ENCODE measurements at places on chromosomes 11 and 22.

DNA sequence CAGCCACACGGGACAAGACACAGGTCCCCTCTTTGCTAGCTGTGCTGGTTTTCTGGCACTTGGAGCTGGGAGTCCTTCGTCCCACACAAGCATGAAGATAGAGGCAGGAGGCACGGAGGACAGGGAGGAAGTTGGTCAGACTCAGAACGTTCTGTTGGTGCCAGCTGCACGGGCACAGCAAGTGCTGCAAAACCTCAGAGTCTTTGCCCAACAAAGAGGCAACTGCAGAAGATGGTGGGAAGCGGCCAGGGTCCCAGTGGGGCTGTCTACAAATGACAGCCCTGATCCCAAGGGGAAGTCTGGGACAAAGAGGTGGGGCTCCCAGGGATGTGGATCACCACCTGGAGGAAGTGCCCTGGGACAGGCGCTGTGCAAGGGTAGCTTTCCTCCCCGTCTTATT lies 9.4 kb upstream of the OSM start:
- no peak for DNase-seq

- no peak for DNase-seq
Measured at GRCh38 chr11:130766650-130767565, 149.4 kb downstream of the SNX19 start.

- no peak for DNase-seq
Measured at GRCh38 chr11:81839016-81839415, 894.6 kb downstream of the FAM181B start.

DNA sequence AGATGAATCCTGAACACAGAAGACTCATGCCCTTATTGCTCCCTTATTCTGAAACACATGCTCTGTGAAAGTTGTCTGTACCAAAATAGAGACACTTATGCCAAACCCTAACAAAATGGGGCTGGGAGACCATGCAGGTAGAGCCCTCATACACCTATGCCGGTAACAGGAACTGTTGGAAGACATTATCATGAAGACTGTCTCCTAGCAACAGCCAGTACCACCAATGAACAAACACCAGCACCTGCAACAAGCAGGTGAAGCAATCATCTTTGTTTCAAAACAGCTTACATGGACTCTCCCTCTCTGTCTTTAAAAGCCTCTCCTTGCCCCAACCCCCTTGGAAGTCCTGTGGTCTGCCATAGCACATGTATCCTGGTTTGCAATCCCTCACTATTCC lies 17.2 kb downstream of the SLC5A4 start:
- peak; percentile 42 for DNase-seq

DNA sequence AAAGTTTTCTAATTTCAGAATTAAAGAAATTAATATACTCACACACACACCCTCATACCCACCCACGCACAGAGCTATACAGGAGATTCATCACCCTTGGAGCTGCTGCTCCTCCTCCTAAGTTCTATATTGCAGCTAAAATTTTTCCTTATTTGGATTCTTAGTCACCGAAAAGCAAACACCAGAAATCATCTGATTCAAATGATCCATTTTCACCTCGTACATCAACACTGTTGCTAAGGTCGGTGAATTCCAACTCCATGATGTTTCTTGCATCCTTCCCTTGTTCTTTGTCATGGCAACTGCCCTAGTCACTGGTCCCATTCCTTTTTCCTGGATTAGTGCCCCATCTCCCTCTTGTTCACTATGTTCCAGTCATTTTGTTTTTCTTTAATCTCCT lies 286.2 kb downstream of the GRM5 start:
- DNase-seq: no peak

- DNase-seq: no peak
Measured at GRCh38 chr11:115215694-115216617, 288.3 kb downstream of the CADM1 start.

- DNase-seq: peak; percentile 71
Measured at GRCh38 chr11:119323532-119324033, 6.7 kb upstream of the MCAM start.

GRCh38 chr22:39139933-39140332 lies 12.5 kb downstream of the CBX7 start:
- no peak for DNase-seq

DNA sequence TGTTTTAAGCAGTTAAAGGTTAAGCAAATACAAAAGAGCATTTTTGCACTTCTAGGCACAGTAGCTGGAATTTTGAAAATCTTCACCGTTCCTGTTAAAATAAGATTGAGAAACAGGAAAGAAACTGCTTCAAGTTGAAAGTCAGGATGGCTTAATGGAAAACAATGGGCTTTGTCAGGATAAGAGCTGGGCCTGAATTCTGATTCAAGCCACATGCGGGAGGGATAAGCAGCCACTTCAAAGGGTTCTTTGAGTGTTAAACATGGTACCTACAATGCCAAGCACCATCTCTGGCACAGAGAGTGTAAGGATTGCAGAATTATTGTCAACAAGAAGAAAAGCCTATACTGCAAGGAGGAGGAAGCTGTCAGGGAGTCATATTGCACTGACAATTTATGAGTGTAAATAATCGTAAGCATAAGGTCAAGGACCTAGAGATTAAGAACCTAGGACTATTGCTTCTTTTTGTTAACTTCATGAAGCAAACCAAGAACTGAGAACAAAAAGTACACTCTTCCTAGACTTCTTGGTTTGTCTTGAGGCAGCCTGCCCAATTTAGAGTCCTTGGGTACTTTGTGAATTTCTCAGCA lies 32.5 kb downstream of the MPPED2 start:
- DNase-seq: no peak

DNA sequence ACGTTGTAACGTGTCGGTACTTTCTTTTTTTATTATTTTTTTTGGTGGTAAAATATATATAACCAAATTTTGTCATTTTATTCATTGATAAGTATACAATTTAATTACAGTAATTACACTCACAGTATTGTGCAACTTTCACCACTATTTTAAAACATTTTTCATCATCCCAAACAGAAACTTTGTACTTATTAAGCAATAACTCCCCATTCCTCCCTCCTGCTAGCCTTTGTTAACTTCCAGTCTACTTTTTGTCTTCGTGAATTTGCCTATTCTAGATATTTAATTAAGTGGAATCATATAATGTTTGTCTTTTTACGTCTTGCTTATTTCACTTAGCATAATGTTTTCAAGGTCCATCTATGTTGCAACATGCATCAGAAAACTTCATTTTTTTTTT lies 58.5 kb downstream of the STIM1 start:
- DNase-seq: no peak

DNA sequence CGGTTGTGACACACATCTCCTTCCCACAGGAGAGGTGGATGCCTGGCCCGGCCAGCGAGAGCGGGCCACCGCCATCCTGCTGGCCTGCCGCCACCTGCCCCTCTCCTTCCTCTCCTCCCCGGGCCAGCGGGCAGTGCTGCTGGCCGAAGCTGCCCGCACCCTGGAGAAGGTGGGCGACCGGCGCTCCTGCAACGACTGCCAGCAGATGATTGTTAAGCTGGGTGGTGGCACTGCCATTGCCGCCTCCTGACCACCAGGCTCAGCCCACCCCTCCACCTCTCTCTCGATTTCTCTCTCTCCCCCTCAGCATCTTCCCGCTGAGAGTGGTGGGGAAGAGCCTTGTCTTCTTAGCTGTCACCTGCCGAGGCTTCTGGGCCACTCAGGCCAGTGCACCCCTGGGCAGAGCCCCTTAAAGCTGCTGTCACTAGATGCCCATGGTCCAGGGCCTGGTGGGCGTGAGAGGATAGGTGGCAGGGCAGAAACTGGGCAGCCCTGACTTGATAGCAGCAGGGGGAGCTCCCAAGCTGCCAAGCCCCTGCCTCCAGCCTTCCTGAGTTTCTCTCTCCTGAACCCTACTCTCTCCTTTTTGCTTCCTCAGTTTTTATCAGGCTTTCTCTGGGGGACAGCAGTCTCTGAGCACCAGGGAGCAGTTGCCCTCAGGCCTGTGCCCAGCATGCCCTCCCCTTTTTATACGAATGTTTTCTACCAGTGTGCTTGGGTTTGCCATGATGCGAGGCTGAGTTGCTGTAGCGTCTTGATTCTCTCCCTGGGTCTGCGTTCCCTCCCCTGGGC lies 9.3 kb downstream of the SHISA8 start:
- DNase-seq: no peak

DNA sequence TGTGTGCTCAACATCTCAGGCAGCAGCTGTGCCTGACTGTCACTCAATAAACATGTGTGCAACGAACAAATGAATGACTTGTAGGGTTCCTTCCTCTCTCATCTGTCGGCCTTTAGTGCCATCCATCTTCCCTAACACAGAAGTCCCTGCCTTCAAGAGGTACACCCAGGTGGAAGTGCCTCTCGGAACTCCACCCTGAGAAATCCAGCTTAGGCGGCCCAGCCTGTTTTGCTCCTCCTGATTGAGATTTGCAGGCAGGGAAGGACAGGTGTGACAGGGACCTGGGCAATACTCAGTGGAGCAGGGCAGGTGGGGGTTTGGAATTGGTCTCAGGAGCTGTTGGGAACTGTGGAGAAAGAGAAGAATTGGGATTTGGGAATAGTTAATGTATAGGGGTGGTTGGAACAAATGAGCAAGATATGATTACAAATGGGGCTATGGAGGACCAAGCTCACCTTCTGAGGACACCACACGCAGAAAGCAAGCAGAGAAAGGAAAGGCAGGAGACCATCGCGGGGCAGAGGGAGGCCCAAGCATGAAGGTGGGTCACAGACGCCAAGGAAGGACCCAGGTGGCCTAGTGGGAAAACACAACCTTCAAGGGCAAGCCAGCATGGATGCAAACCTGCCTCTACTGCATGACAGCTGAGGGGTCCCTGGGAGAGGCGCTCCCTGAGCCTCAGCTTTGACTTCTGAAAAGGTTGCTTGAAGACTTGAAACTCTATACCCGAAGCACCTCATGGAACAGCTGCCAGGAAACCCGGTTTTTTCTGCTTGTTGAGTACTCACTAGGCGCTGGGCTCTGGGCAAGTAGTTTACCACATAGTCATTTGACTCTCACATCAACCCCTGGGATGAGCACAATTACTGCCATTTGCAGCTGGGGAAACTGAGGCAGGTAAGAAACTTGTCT lies 40.9 kb upstream of the ANO1 start:
- no peak for DNase-seq

GRCh38 chr11:132278801-132279574 lies 908.6 kb downstream of the NTM start:
- peak; percentile 34 for DNase-seq

- no peak for DNase-seq
Measured at GRCh38 chr11:88308576-88308975, 29.0 kb downstream of the CTSC start.

DNA sequence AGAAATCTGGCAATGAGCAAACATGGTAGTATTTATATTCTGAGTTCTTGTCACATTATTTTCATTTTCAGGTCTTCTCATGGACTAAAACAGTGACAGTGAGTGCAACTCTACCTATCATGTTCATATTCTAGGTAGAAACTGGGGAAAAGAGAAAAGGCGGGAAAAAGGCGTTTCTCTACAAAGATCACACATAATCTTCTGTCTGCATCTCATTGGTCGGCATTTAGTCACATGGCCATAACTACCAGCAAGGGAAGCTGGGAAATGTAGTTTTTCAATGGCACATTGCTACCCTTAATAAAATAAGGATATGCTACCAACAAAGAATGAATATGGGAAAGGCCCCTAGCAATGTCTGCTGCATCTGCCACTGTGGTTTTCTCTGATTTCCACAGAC lies 57.6 kb upstream of the B3GAT1 start:
- DNase-seq: no peak

GRCh38 chr22:18987765-18988164 lies 51.7 kb upstream of the PRODH start:
- DNase-seq: no peak

Measured in NCI-H1105 (cell line).